ENCODE measurements at places on chromosomes 12 and 14.

GRCh38 chr14:63428486-63428885 is 109.8 kb upstream of the GPHB5 start:
- no peak for DNase-seq

GRCh38 chr12:27338473-27338872 is 5.8 kb downstream of the BMAL2 start:
- no peak for DNase-seq

DNA sequence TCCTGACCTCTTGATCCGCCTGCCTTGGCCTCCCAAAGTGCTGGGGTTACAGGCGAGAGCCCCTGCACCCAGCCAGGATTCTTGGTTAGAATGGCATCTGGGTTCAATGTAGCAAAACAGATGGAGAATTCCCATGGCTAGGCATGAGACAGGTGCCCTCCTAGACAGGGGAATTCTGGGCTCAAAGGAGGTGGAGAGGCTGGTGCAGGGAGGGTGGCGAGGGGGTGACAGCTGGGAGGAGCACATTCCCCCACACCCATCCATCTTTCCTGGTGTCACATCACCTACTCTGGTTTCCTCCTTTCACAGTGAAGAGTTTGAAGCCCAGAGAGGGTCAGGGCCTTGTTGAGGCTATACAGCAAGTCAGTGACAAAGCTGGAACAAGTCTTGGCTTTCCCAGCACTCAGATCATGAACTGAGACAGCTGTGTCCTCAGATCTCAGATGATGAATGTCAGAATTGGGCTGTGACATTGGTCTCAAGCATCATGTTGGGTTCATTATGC is 2.8 kb downstream of the SERPINA1 start:
- DNase-seq = no peak

- no peak for DNase-seq
Measured at GRCh38 chr12:112148031-112148513, 22.7 kb downstream of the TRAFD1 start.

- no peak for DNase-seq
Measured at GRCh38 chr12:113766131-113766878, 199.8 kb downstream of the RBM19 start.

DNA sequence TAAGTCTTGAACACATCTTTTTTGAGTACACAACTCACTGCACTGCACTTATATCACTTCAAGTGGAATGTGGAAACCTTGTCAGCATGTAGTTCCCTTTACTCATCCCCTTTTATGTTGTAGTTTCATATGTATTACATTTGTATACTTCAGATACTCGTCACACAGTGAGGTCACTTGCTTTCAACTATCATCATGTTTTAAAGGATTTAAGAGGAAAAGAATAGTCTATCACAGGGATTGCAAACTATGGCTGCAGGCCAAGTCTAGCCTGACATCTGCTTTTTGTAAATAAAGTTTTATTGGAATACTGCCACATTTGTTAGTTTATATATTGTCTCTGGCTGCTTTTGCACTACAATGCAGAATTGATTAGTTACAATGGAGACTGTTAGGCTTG is 24.3 kb downstream of the CNOT2 start:
- no peak for DNase-seq

GRCh38 chr14:63045612-63046320 is 508 bp upstream of the KCNH5 start:
- DNase-seq = no peak

DNA sequence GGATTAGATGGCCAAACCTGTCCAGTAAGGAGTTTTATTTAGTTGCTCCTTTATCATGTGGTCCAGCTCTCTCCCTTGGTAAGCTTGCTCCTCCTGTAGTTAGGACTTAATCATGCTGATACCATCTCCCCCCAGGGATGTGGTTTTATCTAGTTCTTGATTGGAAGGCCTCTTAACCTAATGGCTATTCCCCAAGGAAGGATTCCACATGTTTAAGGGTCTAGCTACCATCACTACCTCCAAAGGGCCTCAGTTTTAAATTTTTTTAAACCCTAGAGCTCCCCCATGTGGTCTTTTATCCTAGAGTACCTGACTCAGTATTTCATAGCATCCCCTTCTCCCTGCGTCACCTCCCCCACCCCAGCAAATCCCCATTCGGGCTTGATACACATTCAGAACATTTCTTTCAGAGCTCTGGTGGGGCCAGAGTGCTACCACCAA is 22.5 kb downstream of the MAP3K12 start:
- DNase-seq = no peak

- DNase-seq = no peak
Measured at GRCh38 chr12:93883436-93884154, 206.4 kb downstream of the CRADD start.

DNA sequence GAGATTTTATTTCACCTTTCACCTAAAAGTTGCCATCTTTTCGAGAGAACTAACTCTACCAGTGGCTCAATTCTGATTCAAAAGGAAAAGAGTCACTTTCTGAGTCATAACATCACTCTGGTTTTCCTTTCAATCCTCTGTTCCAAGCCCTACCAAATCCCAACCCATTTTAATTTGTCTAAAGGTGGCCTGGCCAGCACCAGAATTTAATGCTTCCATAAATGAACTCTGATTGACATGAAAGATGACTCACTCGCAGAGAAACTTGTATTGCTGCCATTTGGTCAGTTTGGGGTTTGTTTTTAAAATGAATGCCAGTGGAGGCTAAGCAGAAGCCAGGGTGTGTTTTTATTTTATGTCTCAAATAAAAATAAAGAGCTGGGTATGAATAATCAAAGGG is 117.4 kb upstream of the SOX5 start:
- no peak for DNase-seq

- no peak for DNase-seq
Measured at GRCh38 chr12:89033062-89033461, 319.2 kb downstream of the DUSP6 start.

DNA sequence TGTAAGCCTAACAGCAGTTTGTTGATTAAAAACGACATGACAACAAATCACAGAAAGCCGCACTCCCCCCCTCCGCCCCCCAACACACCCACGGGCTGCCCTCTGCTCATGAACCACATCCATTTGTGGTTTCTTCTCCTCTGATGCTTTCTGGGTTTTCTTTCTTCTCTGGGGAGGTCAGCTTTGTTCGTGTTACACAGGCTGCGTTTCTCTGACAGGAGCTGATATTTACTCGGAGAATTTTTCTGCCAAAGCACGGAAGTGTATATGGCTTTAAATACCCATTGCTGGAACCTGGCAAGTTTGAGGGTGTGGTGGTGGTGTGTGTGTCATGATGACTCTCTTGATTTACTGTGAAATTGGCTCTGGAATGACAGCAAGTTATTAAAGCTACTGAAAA is 883.7 kb upstream of the TMEM132C start:
- DNase-seq = no peak

DNA sequence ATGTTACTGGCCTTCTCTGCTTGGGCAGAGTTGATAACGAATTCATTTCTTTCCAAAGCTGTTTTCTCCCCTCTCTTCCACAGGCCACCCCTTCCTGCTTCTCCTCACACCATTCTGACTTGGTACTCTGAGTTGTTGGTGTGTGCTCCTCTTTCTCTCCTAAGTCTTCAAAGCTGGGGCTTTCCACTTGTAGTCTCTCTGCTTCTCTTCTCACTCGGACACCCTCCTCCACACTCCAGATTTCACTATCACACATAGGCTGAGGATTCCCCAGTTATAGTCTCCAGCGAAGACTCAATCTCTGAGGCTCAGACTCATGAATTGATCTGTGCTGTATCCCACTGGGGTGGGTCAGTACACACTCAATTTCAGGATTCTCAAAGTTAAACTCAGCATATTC is 201.0 kb downstream of the SSPN start:
- no peak for DNase-seq

DNA sequence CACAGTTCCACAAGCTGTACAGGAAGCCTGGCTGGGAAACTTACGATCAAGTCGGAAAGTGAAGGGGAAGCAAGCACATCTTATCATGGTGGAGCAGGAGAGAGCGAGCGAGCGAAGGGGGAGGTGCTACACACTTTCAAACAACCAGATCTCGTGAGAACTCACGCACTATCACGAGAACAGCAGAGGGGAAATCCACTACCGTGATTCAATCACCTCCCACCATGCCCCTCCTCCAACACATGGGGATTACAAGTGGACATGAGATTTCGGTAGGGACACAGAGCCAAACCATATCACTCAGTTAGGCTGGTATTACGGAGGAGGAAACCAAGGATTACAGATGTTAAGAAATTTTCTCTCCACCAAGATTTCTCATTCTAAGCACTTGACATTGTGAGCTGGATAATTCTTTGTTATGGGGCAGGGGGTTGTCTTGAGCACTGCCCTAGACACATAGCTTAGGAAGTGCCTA is 262.0 kb upstream of the G2E3 start:
- no peak for DNase-seq

- DNase-seq = no peak
Measured at GRCh38 chr12:109926488-109927210, 26.6 kb downstream of the TCHP start.

DNA sequence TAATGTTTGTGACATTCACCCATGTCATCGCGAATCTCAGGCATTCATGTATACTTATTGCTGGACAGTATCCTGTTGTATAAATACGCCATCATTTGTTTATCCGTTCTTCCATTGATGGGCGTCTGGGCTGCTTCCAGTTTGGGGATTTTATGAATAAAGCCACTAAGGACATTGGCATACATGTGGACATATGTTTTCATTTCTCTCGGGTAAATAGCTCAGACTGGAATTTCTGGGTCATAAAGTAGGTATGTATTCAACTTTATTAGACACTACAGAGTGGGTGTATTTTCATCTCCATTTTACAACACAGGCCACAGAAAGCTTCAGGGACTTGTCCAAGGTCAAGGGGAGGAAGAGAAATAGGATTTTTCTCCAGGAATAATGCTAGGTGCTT is 48.9 kb downstream of the HRK start:
- DNase-seq = no peak

DNA sequence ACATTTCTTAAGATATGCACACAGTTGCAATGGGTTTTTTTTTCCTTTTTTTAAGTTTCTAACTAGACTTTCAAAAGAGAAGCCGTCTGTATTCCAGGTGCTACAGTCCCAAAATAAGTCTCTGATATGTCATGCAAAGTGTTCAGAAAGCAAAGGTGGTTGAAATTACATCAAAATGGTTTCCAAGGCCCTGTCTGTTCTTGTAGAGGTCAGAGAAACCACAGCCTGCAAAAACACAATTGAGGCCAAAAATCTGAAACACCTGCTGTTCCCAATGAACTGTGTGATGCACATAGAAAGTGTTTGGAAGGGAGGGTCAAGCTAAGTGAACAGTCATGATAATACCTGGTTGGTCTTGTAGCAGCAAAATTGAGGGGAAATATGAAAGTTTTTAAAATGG is 91.0 kb downstream of the VRK1 start:
- DNase-seq = no peak

DNA sequence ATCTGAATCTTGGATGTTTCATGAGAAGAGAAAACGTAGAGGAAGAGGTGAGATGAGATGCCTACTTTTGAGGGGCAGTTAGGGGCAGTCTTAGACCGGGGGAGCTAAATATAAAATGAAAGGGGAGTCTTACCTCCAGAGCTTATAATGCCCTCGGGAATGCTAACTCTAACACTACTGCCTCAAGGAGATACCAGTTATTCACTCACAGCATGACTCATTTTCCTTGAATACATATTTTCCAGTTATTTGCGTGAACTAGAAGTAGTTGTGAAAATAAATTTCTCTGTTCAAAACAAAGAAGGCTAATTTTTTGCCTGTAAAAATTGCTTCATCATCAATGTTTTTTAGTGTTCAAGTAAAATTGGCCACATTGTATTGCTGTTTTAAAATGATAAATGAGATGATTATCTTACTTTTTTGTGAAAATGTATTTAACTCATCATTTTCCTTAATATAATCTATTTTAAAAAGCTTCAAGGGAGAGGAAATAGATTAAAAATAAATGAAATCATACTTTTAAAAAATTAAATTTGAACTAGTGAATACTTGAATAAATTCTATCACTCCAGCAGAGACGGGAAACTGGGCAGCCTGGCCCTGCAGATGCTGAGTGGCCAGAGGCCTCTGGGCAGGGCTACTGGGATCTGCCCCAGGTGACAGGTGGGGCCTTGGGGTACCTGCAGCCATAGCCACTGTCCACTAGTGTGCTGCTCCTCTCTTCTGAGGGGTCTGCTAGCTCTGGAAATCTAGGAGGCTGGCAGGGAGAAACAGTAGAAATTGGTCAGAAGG is 339.3 kb downstream of the EGLN3 start:
- DNase-seq = no peak

GRCh38 chr12:79374545-79374944 is 316.2 kb downstream of the PAWR start:
- no peak for DNase-seq

DNA sequence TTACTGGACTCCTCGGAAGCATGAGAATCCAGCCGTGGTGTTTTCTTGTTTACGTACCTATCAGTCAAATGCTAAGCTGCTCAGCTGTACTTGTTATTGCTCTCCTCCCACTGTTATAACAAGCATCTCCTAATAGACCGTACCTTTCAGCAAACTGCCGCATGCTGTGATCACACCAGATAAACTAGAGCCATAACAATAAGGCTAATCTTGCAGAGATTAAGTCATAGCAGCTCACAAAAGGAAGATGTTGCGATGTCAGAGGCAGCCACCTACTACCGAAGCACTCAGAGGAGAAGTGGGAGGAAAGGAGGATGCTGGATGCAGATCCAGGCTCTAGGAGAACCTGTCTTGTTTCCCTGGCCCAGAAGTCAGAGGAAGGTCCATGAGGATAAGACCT is 196.0 kb downstream of the GALC start:
- DNase-seq = no peak

GRCh38 chr12:96434107-96434506 is 33.9 kb upstream of the CDK17 start:
- no peak for DNase-seq

- no peak for DNase-seq
Measured at GRCh38 chr12:26317942-26318575, 122.7 kb downstream of the SSPN start.

DNA sequence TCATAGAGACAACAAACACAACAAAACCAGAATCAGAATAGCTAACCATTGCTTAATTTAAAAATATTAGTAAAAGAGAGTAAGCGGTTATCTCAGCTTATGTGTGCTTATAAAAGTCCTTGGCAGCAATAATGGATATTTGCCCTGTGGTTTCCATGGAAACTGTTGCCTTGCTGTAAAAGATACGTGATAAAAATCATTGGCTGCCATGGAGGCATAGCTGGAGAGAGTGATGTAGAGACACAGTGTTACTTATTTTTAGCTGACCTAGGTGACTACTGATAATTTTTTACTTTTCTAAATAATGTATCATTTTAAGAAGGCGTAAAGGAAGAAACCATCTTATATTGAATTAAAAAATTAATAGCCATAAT is 92.9 kb downstream of the ERC1 start:
- peak; percentile 70 for DNase-seq

- no peak for DNase-seq
Measured at GRCh38 chr14:92538412-92538985, 24.9 kb downstream of the RIN3 start.

- DNase-seq = no peak
Measured at GRCh38 chr12:51717326-51717925, 126.4 kb downstream of the SCN8A start.

DNA sequence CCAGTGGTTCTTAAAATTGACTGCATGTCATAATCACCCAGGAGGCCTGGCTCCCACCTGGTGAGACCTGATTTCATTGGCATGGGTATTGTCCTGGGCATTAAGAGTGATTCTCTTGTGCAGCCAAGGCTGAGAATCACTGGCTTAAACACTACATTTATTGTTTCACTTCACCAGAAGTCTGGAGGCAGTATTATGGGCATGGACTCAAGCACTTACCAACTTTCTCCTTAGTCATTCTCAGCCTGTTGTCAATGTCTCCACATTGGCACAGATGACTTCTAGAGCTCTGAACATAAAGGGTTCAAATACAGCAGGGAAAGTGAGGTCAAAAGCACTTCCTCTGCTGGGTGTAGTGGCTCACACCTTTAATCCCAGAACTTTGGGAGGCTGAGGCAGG is 25.6 kb upstream of the GCH1 start:
- no peak for DNase-seq
